IPS-NIHi11 (cell line): ENCODE measurements at places on chromosomes 6 and 20.

- DNase-seq: no peak
These were observed 1.1 kb downstream of the ZNF165 start for GRCh38 chr6:28081486-28081751.

- no peak for DNase-seq
These were observed 547.3 kb upstream of the SLC35B3 start for GRCh38 chr6:8982668-8983067.

GRCh38 chr20:23063581-23063980, 14.1 kb upstream of the THBD start:
- DNase-seq: no peak

DNA sequence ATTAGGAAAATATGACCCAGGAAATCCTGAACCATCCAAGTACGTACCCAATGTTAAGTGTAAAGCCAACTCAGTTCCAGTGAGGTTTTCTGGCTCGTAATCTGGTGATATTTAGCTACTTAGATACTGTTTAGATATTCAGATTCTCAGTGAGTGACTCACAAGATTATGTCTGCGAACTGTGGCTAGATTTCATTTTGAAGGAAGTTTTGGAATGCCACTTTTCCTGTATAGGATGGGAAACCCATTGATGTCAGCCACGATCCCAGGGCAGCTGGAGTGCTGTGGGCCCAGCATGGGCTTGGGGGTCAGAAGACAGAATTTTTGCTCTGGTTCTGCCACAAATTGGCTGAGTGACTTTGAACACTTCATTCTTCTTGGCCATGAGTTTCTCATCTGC, 76.3 kb downstream of the TMEM170B start:
- no peak for DNase-seq

DNA sequence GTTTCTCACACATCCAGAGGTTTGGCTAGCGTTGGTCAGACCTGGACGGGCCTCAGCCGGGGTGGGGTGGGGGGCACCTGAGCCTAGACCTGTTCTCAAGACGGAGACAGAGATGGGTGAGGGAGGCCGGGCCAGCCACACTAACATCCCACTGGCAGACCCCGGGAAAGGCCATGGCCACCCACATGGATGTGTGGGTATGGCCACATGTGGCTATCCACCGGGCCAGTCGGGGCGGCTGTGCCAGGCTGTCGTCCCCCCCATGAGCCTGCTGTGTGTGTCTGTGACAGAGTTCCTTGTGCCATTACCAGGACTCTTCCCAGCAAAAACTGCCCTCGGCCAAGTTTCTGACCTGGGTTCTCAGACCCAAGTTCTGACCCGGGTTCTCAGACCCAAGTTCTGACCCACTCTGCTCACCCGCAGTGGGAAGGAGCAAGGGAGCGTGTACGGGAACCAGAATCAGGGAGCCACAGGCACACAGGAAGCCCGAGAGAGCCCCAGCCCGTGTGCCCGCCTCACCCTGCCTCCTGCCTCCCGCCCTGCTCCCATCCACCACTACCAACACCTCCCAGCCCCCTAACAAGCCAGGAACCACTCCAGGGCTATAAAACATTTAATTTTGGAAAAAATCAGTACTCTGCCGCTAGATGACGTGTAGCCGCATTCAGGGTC, 255.5 kb downstream of the TAF4 start:
- no peak for DNase-seq

DNA sequence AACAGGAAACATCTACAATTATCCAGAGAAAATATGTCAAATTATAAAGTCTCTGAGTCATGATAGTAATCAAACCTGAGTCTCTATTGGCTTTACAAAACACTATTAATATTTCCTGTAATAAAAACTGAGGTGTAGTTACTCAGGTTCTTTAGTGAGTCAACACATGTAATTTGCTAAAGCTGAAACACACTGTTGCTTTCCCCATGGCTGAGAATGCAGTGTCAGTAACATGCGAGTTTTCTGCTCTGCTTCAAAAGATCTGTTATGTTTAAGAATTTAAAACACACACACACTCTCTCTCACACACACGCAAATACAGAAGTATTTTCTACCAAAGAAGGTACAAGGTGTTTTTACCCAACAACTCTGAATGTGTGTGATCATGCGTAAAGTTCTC, 38.6 kb downstream of the ATXN1 start:
- no peak for DNase-seq

GRCh38 chr6:154916857-154917256, 78.3 kb upstream of the TIAM2 start:
- no peak for DNase-seq
